ENCODE measurements at places on chromosomes 16 and 17.

- DNase-seq = no peak
Observed at GRCh38 chr16:50884066-50884860, 142.4 kb downstream of the CYLD start.

GRCh38 chr16:54503011-54503855 lies 216.6 kb upstream of the IRX3 start:
- no peak for DNase-seq

DNA sequence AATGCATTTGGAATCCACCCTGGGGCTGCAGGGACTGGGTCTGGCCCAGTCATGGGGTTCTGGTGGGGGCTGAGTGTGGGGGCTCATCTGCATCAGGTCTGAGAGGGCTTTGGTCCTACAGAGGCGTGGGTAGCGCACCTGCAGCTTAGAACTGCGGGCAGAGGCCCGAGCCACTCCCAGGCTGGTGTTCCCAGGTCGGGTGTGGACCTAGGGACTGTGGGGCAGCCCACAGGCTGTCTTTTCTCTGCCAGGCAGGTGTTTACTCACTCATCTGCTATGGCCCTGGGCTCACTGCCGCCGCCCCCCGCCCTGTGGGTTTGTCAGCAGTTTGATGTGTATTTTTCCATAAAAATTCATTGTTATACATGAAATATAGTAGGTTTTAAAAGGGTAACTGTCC lies 27.0 kb upstream of the DOC2B start:
- DNase-seq = no peak

DNA sequence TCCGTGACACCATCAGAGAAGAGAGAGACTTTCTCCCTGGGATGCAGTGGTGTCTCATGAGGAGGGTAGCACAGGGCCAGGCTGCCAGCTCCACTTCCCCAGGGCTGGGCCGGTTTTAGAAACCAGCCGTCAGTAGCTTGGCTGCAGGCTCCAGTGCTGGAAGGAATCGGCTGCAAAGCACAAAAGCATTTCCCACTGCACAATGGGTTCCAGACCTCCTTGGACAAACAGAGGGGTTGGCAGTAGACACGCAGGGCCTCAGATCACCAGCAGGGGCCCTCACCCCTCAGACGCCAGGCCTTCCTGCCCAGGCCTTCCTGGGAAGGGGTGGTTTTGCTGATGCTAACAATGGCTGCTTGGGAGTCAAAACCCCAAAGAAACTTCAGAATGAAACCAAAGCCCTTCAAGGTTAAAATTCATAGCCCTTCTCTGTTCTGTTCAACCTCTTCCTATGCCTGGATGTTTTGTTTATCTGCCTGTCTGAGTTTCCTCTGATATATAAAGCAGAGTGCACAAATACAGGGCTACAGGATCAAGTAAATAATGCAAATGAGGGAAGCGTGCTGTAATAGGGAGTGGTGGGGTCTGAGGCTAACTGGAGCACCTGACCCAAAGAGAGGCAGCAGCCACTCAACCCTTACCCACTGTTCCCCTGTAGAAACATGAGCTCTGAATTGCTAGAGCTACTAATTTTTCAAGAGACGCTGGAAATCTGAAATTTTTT lies 26.2 kb downstream of the TEKT5 start:
- DNase-seq = no peak

DNA sequence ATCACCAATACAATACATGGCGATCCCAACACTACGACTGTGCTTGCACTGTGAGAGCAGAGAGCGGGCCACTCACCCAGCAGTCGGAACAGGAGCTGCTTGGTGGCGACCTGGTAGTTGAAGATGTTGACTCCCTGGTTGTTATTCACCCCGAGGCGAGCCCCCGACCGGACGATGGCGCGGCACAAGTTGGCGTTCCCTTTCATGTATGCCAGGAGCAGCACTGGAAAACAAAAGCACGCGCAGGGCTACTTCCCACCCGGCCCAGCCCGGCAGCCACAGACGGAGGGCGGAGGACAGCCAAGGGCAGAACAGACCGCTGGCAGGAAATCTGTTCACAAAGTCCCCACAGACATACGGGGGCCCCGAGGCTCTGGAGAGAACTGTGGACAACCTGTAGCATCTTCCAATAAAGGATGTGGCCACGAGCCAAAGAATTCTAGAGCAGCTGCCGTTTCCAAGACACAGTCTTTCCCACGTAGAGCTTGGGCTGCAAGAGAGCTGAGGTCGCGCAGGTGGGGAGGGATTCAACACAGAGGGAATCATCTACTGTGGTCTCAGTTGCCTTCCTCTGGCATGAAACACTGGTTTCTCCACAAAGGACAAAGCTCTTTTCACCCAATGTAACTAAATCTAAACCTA lies 27.8 kb downstream of the CYB5D2 start:
- no peak for DNase-seq

All from kidney glomerular epithelial cell (primary cell).